Central memory CD8-positive, alpha-beta T cell (primary cell): ENCODE measurements at places on chromosomes 1 and 21.

DNA sequence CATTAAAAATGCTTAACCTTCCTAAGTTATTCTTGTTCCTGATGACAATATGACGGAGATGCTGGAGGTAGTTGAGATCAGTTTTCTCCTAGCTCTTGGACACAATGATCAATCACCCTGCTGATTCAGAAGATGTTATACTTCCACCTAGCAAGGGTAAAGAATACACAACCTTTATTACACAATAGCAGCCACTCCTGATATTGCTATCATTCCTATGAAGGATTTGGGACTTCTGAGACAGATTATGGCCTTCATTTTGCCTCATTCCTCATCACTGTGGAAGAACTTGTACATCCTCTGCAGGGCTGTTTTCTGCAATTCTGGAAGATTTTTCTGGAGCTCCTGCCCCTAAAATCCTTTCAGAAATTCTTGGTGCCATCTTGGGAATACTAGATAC lies 47.8 kb downstream of the GIPC2 start:
- DNase-seq: no peak

- no peak for DNase-seq
Observed at GRCh38 chr1:237834461-237834860, 56.3 kb downstream of the ZP4 start.

DNA sequence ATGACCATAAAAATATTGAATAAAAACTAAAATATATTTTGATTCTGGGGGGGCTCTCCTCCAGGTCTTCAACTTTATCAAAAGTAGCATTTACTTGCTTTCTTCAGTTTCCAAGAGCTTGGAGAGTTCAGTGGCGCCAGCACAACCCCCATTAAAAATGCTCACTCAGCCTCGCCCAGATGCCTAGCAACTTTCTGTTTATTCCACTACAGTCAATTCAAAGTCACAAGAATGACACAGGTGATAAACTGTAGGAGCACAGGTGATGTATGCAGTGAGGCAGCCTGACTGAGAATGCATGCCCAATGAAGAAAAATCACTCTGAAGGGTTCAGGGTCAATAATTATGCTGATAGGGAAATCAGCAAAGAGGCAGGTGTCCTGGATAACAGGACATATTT lies 159.4 kb upstream of the ATP1B1 start:
- DNase-seq: no peak

- DNase-seq: no peak
Observed at GRCh38 chr1:235597867-235598553, 51.6 kb downstream of the GNG4 start.

DNA sequence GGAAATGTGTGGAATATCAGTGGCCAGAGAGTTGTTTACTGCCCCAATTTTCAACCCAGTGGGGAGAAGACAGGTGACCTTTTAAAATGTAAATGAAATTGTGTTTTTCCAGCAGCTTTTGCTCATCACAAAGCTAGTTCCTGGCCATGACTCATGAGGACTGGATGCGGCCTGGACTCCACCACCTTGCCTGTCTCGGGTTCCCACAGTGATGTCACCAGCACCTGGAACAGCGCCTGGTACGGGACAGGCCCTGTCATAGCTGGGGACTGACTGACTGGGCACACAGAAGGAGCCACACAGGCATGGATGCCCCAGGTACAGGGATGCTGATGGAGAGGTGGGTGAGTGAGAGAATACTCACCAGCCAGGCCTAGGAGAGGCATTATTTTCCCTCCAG lies 277.1 kb downstream of the AJAP1 start:
- DNase-seq: no peak
